MV-4-11 (cell line): ENCODE measurements at places on chromosomes 5 and 9.

DNA sequence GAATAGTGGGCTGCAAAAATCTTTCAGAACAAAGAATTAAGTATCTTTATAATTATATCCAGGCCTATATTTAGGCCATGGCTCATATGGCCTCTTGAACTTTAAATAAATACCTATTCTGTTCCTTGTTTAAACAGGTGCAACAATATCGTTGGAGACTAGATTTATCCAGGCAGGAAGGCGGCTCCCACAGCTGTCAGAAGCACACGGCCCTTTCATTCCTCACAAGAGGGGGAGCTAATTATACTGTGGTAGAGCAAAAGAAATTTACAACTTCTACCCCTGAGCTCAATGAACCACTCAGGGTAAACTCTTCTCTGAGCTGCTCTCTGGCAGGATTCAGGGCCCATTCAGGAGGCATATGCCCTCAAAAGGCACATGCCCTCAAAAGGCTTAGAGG lies 31.3 kb downstream of the TMEM174 start:
- no peak for DNase-seq

DNA sequence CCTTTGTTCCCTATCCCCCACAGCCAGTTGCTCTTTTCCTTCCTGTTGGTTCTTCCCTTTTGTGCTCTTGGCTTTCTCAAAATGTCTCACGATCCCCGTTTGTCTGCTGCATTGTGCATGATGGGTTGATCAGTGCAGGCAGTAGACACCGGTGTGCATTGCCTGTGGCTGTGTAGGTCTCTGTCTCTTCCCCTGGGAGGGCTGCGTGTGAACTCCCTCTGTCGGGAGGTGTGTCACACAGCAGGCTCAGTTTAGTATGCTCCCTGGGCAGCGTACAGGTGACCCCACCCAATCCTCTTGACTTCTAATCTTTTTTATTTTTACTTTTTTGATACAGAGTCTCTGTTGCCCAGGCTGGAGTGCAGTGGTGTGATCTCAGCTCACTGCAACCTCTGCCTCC lies 265.3 kb downstream of the FSTL4 start:
- no peak for DNase-seq

GRCh38 chr5:34751807-34752736 lies 86.9 kb upstream of the TTC23L start:
- DNase-seq, result peak; percentile 42

- DNase-seq, result no peak
These were observed 132.8 kb upstream of the PAPPA start for GRCh38 chr9:116020801-116021200.

DNA sequence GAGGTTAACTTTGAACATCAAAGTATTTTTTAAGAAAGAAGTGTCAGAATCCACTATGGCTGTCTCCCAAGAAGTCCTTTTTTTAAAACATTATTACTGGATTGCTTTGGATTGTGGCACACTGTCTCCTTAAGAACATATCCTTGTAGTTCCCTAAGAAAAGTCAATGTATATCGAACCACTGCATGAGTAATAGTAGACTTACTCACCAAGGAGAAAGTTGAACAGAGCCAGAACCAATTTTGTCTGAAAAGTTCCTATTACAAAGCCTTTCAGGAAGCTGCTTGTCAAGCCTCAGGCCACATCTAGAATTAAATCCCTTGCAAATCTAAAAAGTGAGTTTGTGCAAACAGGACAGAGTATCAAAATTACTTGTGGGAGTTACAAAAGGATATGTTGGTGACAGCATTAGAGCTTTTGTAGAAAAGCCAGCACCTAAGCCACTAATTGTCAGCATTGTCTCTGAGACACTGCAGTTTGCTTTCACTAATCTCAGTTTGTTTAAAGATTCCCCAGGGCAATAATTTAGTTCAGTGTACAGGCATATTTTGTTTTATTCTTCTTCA lies 195.4 kb downstream of the MPDZ start:
- DNase-seq, result no peak

DNA sequence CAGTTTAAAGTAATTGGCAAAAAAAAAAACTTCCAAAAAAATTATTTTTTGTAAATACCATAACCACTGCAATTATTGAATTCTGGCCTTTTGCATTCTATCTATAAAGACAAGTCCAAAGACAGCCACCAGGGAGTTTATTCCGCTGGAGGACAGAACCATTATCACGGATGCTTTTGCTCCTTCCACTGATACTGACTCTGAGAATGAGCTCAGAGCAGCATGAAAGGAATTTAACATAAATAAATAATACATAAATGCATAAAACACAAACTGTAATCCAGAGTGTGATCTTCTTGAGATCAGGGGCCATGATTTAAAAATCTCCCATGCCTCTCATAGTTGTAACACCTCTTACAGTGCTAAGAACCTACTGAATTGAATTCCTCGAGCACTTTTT lies 264.8 kb downstream of the ARRDC3 start:
- no peak for DNase-seq

GRCh38 chr9:123208626-123209174 lies 59.7 kb downstream of the STRBP start:
- DNase-seq, result no peak

DNA sequence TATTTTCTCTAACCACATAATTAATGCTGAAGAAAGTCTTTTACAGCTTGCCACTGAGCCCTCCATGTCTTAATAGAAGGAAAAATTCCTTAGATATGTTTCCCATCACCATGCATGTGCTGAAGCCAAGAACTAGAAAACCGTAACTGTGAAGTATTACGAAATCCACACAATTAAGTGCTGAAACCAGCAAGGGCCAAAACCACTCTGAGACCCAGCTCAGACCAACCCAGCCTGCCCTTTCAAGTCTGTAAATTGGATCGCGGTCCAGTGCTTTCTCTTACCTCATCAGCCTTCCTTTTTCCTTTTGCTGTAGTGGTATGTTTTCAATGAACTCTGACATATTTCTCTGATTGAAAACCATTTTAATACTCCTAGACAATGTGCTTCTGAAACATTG lies 26.3 kb downstream of the SEMA5A start:
- peak; percentile 66 for DNase-seq

- no peak for DNase-seq
These were observed 92.2 kb upstream of the ADAMTS2 start for GRCh38 chr5:179437341-179438001.

GRCh38 chr5:43616535-43616934 lies 13.6 kb downstream of the NNT start:
- DNase-seq, result no peak

DNA sequence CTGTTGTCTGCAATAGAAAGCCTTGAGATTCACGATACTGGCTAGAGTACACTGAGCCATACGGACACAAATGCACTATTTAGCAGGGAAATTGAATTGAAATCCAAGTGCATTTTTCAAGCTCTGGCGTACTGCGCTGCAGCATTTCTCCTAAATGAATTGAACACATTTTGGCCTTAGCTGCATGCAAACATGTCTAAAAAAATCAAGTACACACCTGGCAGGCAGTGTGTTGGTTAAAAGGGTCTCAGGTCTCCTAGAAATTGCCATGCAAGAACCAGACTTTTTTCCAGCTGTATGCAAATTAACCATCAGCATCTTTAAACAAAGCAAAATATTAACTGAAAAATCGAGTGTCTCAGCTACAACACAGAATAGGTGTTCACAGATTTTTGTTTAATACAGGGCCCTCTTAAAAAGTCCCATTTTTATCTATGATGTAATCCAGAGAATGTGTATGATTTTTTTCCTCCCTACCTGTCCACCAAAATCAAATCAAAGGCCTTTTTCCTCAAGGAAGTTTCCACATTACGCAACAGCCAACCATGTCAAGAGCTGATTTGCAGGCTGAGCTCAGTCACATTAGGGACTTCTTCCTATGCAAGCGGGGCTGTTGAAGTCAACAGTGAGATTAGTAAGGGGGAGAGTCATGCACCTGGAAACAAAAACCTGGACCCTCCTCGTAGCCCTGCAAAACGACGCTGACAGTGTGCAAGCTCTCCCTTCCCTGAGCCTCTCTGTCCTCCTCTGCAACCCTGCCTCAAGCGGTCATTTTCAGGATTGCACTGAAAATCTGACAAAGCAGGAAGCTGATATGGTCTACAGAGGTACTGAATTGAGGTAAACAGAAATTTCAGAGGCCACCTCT lies 14.1 kb upstream of the SFXN1 start:
- DNase-seq, result peak; percentile 2

- DNase-seq, result peak; percentile 52
These were observed 176.9 kb downstream of the RAB3C start for GRCh38 chr5:58759745-58760144.

- no peak for DNase-seq
These were observed 92.8 kb downstream of the CAVIN4 start for GRCh38 chr9:100670719-100671118.

GRCh38 chr5:151820903-151821302 lies 49.1 kb downstream of the G3BP1 start:
- DNase-seq, result no peak

DNA sequence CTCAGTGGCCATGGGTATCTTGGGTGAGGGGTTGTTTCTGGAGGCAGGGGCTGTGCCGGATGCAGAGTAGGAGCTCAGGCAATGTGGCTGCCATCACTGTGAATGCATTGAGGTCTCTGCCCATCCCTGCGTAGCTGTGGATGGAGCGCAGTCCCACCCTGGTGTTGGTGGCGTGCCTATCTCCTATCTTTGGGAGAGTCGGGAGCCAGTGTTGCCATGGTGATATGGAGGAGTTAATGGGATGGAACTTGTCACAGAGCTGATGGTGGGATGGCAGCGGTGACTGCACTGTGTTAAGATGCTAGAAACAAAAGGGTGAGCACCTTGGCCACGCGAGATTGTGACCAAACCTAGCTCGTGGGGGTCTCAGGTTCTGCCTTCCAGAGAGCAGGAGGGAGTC lies 197.3 kb downstream of the MELK start:
- no peak for DNase-seq

GRCh38 chr5:160651692-160652645 lies 200.0 kb downstream of the ATP10B start:
- DNase-seq, result no peak

GRCh38 chr9:69276775-69277174 lies 48.2 kb upstream of the ENTREP1 start:
- no peak for DNase-seq

- no peak for DNase-seq
These were observed 131.4 kb upstream of the MAN2A1 start for GRCh38 chr5:109558364-109558763.

- DNase-seq, result no peak
These were observed 32.0 kb downstream of the NKD2 start for GRCh38 chr5:1040571-1040970.

GRCh38 chr5:120955795-120956194 lies 491.7 kb downstream of the PRR16 start:
- no peak for DNase-seq

- DNase-seq, result no peak
These were observed 84.8 kb downstream of the CFAP77 start for GRCh38 chr9:132494857-132495256.

DNA sequence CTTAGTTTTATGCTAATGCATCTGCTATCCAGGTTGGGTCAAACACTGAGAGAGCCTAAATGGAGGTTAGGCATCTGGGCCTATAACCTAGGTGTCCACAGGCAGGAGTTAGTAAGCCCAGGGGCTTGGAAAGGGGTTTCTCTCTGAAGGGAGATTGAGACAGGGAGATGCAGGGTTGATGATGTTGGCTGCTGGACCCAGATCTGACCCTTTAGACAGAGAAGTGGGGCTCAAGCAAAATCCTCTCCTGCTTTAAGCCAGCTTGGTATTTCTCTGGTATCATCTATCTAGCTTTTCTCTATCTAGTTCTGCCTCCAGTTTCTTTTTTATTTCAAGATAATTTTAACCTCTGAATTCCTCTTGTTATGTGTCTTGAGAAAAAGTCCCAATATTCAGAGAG lies 18.3 kb upstream of the ANKRD55 start:
- DNase-seq, result no peak

DNA sequence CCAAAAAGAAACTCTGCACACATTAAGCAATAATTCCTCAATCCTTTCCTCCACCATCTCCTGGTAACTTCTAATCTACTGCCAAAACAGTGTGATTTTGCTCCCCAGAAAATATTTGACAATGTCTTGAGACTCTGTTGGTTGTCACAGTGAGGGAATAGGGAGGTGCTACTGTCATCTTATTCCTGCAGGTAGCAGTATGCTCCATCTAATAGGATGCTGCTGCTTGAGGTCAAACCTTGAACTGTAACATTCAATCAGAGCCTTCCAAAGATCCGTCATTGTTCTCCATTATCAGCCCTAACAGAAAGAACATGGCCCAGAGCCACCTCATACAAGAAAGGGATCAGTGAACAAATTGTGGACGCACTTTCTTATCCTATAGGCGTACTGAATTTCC lies 514.7 kb upstream of the GRIN3A start:
- no peak for DNase-seq

- DNase-seq, result no peak
These were observed 36.5 kb downstream of the PLEKHG4B start for GRCh38 chr5:128446-128845.

- peak; percentile 51 for DNase-seq
These were observed 113.0 kb downstream of the GAPVD1 start for GRCh38 chr9:125374443-125375309.

- no peak for DNase-seq
These were observed 8.1 kb upstream of the LCP2 start for GRCh38 chr5:170305646-170306025.

GRCh38 chr5:56262279-56262678 lies 29.1 kb upstream of the ANKRD55 start:
- no peak for DNase-seq

GRCh38 chr9:15541872-15542271 lies 11.0 kb upstream of the CCDC171 start:
- no peak for DNase-seq

- DNase-seq, result no peak
These were observed 66.7 kb downstream of the ZNF462 start for GRCh38 chr9:106929471-106930177.
